ENCODE measurements at places on chromosomes 13 and 19.

DNA sequence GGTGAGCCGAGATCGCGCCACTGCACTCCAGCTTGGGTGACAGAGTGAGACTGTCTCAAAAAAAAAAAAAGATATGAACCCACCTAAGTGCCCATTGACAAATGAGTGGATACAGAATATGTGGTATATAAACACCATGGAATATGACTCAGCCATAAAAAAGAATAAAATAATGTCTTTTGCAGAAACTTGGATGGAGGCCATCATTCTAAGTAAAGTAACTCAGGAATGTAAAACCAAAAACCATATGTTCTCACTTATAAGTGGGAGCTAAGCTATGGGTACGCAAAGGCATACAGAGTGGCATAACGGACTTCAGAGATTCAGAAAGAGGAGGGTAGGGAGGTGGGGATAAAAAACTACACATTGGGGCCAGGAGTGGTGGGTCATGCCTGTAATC, 29.5 kb downstream of the PLA2G4C start:
- ATAC-seq, result no peak

DNA sequence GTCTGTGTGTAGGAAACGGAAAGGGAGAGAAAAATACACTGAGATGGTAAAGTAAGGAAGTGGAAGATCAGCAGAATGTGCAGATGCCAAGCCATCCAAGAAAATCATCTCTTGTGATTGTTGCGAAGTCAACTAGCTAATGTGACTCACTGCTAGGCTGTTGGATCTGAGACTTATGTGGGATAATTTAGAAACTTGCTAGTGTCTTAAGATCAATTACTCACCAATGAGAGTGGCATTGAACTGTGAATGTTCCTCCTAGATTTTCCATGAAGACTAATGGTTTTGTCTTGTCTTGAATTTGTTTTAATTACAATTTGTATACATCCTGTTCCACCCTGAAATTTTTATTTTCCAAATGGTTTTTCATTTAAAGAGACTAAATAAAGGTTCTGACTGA, 771.6 kb downstream of the EFNB2 start:
- no peak for ATAC-seq

- ATAC-seq, result no peak
Measured at GRCh38 chr19:41565379-41565720, 10.6 kb upstream of the CEACAM21 start.

GRCh38 chr13:50417597-50417996, 402.4 kb downstream of the KCNRG start:
- no peak for ATAC-seq

- ATAC-seq, result no peak
Measured at GRCh38 chr19:33736158-33736557, 60.5 kb upstream of the KCTD15 start.

DNA sequence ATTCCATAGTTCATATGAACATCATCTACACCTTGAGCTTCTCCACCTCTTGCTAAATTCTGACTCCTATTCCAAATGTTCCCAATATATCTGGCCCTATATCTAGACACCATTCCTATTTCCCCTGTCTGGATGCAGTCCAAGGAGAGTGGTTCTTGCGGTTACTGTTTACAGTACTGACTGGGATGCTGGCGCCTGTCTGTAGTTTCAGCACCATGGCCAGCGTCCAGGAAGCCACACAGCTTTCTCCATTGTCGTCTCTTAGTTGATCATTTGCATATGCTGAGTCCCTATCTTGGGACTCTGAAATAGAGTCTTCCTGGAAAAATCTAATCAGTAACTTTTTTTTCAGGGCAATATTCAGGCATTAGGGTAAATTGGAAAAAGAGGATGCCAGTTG, 14.9 kb downstream of the LAIR2 start:
- no peak for ATAC-seq

- ATAC-seq, result no peak
Measured at GRCh38 chr13:25674371-25674770, 302.6 kb downstream of the ATP8A2 start.

GRCh38 chr13:35690581-35691207, 214.2 kb upstream of the MAB21L1 start:
- ATAC-seq, result peak; percentile 27

Data from gastroesophageal sphincter (tissue), 4 donors.